ENCODE measurements at places on chromosomes 6 and 20.

- no peak for DNase-seq
These were observed 71.8 kb downstream of the FIG4 start for GRCh38 chr6:109762769-109763441.

DNA sequence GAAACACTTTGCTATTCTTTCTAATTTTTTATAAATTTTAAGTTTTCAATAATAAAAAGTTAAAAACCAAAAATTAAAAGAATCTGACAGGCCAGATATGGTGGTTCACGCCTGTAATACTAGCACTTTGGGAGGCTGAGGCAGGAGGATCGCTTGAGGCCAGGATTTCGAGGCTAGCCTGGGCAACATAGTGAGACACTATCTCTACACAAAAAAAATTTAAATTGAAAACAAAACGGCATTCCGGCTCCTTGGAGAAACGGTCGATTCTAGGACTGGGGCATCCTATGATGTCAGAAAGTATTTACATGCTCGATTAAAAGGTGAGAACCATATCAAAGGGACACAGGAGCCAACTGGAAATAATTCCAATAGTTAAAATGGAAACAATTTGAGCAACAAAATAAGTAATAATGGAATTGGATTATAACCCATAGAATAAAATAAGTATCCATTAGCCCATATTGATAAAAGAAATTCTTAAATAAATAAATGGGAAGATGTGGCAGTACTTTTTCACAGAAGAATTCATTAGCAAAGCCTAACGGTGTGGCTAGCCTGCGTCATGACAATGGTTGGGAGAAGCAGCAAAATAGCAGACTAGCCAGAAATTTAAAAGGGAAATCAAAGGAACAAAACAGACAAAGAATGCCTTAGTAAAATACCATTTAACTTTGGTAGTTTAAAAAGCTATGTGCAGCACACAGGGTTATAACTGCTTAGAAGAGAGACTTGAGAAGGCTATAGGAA lies 21.3 kb downstream of the HLA-E start:
- no peak for DNase-seq

DNA sequence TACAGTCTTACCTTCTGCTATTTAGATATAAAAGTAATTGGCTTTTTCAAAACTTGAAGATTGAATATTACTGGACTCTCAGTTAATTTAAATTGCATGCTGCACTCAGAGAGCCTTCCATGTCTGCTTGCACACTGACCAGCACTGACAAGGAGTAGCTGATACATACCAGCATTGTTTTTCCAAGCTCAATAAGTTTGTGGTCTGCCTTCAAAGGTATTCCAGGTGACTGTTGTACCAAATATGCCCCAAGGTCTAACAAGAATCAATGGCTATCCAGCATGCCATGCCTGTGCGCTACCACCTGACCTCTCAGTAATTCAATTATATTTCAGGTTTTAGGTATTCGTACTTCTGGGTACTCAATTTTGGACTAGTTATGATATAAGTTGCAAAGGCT lies 30.0 kb downstream of the BEND6 start:
- DNase-seq = no peak

- DNase-seq = no peak
These were observed 20.7 kb upstream of the BPI start for GRCh38 chr20:38283236-38283635.

- no peak for DNase-seq
These were observed 986.2 kb upstream of the CITED2 start for GRCh38 chr6:140360651-140361050.
